ENCODE measurements at places on chromosomes 6 and 20.

GRCh38 chr6:15326067-15326614 lies 80.3 kb downstream of the JARID2 start:
- DNase-seq, result no peak
- no peaks in the 10 kb centered on the region for H3K27me3 ChIP-seq

- peak; percentile 43 for DNase-seq
- no peaks in the 10 kb centered on the region for H3K27me3 ChIP-seq
- peak overlapping the region; percentile 19 for H3K4me3 ChIP-seq
- peak overlapping the region; percentile 91 for H3K27ac ChIP-seq
Observed at GRCh38 chr6:193773-194310, 98.4 kb upstream of the DUSP22 start.

- no peak for DNase-seq
- no peak overlapping the region for H3K27ac ChIP-seq
- H3K4me1 ChIP-seq, result peaks cover 18% of the 10 kb centered on the region
- H3K36me3 ChIP-seq, result no peaks in the 10 kb centered on the region
Observed at GRCh38 chr6:43798688-43799444, 28.9 kb downstream of the VEGFA start.

GRCh38 chr6:15065261-15065989 lies 180.4 kb upstream of the JARID2 start:
- H3K4me1 ChIP-seq, result no peaks in the 10 kb centered on the region
- no peak for DNase-seq
- H3K27me3 ChIP-seq, result no peaks in the 10 kb centered on the region

- no peak for DNase-seq
- no peaks in the 10 kb centered on the region for H3K36me3 ChIP-seq
- H3K27me3 ChIP-seq, result peaks cover 50% of the 10 kb centered on the region
- H3K4me1 ChIP-seq, result no peaks in the 10 kb centered on the region
- H3K4me3 ChIP-seq, result no peak overlapping the region
Observed at GRCh38 chr20:2542361-2542760, 6.0 kb downstream of the TMC2 start.

- peaks cover 8% of the 10 kb centered on the region for H3K4me1 ChIP-seq
- no peak overlapping the region for H3K4me3 ChIP-seq
- peaks cover 5% of the 10 kb centered on the region for H3K36me3 ChIP-seq
- H3K27me3 ChIP-seq, result no peaks in the 10 kb centered on the region
- no peak overlapping the region for H3K27ac ChIP-seq
Observed at GRCh38 chr6:14258695-14259593, 141.4 kb downstream of the CD83 start.

DNA sequence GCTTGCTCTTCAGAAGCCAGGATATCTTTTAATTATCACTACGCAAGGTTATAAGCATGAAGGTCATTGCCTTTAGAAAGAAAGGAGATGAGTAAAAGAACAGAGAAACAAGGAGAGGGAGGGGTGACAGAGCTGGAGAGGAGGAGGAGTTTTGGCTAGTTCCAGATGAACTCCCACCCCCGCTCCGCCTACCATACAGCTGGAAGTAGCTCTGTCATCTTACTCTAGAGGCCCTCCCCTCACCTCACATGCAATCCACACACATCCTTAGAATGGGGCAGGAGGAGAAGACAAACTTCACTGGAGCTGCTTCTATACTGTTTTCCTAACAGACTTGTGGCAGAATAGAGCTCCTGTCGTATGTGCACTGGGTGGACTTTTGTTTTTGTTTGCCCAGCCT lies 144.7 kb downstream of the SCML4 start:
- no peak for DNase-seq
- peaks cover 12% of the 10 kb centered on the region for H3K27me3 ChIP-seq
- H3K4me3 ChIP-seq, result no peak overlapping the region
- no peaks in the 10 kb centered on the region for H3K36me3 ChIP-seq

DNA sequence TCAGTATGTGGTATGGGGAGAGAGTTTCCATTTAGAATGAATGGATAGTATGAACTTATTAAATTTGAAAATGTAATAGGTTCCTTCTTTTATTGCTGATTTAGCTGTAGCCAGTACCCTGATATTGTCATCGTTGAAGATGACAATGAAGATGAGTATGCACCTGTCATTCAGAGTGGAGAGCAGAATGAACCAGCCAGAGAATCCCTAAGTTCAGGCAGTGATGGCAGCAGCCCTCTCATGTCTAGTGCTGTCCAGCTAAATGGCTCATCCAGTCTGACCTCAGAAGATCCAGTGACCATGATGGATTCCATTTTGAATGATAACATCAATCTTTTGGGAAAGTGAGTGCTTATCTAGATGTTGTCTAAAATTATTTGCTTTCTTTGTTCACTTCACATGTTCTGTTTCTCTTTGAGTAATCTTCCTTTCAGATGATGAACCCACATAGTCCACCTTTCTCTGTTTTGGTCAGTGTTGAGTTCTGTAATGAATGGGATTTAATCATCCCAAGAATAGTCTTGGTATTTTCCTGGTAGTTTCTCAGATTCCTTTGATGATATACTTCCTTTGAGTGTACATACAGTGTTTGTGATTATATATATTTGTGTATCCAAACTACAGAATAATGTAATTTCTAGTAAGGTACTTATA lies 23.3 kb downstream of the HSF2 start:
- H3K4me3 ChIP-seq, result no peak overlapping the region
- no peaks in the 10 kb centered on the region for H3K27me3 ChIP-seq
- no peak for DNase-seq
- peaks cover 2% of the 10 kb centered on the region for H3K4me1 ChIP-seq

DNA sequence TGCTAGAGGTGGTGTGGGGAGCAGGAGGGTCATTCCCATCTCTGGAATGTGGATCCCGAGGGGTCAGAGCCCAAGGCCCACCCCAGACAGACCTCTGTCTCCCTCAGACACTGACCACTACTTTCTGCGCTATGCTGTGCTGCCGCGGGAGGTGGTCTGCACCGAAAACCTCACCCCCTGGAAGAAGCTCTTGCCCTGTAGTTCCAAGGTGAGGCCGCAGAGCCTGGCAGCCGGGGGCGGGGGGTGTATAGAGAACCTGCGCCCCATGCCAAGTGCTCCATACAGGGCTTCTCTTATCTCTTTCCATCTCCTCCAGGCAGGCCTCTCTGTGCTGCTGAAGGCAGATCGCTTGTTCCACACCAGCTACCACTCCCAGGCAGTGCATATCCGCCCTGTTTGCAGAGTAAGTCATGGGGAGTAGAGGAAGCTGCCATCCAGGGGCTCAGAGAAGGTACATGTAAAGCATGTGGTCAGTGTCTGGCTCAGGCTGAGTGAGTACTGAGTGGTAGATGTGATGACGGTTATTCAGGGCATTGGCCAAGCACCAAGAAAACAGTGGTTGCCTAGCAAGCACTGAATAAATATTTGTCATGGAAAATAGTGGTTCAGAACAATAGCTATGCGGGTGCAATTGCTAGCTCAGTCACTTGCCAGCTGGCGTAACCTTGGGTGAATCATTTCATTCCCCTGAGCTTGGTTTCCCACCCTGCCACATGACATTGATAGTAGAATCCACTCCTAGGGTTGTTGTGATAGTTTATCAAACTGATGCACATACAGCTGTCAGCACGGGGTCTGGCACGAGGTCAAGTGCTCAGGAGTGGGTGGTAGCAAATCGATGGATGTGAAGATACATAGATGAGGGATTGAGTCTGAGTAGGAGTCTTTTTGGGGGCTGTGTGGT lies 3.5 kb downstream of the PIGT start:
- H3K4me1 ChIP-seq, result peaks cover 34% of the 10 kb centered on the region
- H3K4me3 ChIP-seq, result no peak overlapping the region
- DNase-seq, result no peak
- peaks cover 36% of the 10 kb centered on the region for H3K36me3 ChIP-seq
- H3K27me3 ChIP-seq, result no peaks in the 10 kb centered on the region
- peak overlapping the region; percentile 15 for H3K27ac ChIP-seq

DNA sequence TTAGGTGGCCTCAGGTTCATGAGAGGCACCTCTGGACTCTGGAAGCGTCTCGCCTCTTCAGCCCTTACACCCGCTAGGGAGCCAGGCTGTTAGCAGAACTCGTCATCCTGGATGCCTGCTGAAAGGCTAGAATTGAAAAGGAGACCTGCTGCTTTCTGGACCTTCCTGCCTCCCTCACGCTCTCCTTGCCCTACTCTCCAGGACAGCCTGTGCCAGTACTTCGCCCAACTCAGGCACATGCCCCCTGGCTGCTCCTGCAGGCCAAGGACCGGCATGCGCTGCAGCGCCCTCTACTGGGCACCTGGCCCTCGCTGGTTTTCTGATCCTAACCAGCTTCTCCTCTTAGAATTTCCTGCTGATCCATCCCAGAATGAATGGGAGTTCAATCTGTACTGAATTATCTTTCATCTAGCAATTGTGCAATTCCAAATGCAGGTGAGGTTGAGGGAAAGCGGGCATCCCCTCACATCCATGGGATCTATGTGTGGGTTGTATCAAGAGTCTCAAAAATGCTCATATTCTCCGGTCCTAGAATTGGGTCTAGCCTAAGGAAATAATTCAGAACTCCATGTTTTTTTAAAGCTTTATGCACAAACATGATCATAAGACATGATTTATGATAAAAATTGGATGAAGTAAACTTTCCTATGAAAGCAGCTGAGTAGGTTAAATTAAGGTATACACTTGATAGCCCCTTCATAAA lies 78.0 kb downstream of the PTPN1 start:
- peak; percentile 78 for DNase-seq
- no peak overlapping the region for H3K4me3 ChIP-seq
- no peaks in the 10 kb centered on the region for H3K4me1 ChIP-seq
- H3K36me3 ChIP-seq, result peaks cover 30% of the 10 kb centered on the region

GRCh38 chr6:131960371-131961133 lies 9.4 kb upstream of the CCN2 start:
- no peaks in the 10 kb centered on the region for H3K27me3 ChIP-seq
- H3K36me3 ChIP-seq, result no peaks in the 10 kb centered on the region
- no peak overlapping the region for H3K27ac ChIP-seq
- no peak for DNase-seq

DNA sequence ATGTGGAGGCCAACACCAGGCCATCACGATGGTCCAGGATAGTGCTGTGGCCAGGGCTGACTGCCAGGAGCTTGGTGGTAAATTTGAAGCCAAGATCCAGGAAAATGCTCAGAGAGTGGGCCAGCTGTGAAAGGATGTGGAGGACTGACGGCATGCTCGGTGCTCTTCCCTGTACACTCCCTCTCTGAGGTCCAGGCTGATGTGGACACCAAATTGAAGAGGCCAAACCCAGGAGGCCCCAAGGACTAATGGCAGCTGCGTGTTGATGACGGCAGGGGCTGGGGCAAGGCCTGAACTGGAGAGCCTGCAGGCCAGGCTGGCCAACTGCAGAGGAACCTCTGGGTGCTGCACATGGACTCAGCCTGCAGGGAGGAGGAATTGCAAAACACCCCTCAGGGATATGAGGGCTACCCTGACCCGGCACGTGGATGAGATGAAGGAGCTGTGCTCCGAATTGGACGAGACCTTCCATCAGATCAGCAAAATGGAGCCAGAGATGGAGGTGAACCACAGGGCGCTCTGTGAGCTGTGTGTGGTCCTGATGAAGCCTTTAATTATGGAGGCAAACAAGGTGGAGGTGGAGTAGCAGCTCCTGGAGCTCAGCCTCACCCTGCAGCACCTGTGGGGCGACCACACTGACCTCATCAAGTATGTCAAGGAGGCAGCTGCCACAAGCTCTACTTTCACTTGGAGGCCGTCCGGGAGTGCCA lies 6.9 kb upstream of the RAET1E start:
- H3K4me3 ChIP-seq, result no peak overlapping the region
- H3K27ac ChIP-seq, result no peak overlapping the region
- no peak for DNase-seq

GRCh38 chr6:135537741-135538301 lies 40.3 kb upstream of the AHI1 start:
- peak; percentile 27 for DNase-seq
- H3K4me3 ChIP-seq, result no peak overlapping the region
- peak overlapping the region; percentile 16 for H3K27ac ChIP-seq
- H3K4me1 ChIP-seq, result peaks cover 31% of the 10 kb centered on the region
- no peaks in the 10 kb centered on the region for H3K36me3 ChIP-seq

GRCh38 chr20:1654996-1655395 lies 2.6 kb downstream of the SIRPG start:
- no peak for DNase-seq
- H3K36me3 ChIP-seq, result peaks cover 65% of the 10 kb centered on the region
- H3K27ac ChIP-seq, result peak overlapping the region; percentile 82
- H3K4me3 ChIP-seq, result peak overlapping the region; percentile 80

GRCh38 chr6:31474871-31475286 lies 23.1 kb upstream of the MICB start:
- no peak overlapping the region for H3K27ac ChIP-seq
- no peak overlapping the region for H3K4me3 ChIP-seq
- H3K27me3 ChIP-seq, result no peaks in the 10 kb centered on the region
- DNase-seq, result peak; percentile 22
- peaks cover 13% of the 10 kb centered on the region for H3K36me3 ChIP-seq
- peaks cover 27% of the 10 kb centered on the region for H3K4me1 ChIP-seq

GRCh38 chr6:107030151-107030550 lies 2.2 kb downstream of the MTRES1 start:
- H3K36me3 ChIP-seq, result peaks cover 19% of the 10 kb centered on the region
- peak overlapping the region; percentile 99 for H3K4me3 ChIP-seq
- peaks cover 32% of the 10 kb centered on the region for H3K4me1 ChIP-seq
- DNase-seq, result no peak
- no peak overlapping the region for H3K27ac ChIP-seq
- no peaks in the 10 kb centered on the region for H3K27me3 ChIP-seq

DNA sequence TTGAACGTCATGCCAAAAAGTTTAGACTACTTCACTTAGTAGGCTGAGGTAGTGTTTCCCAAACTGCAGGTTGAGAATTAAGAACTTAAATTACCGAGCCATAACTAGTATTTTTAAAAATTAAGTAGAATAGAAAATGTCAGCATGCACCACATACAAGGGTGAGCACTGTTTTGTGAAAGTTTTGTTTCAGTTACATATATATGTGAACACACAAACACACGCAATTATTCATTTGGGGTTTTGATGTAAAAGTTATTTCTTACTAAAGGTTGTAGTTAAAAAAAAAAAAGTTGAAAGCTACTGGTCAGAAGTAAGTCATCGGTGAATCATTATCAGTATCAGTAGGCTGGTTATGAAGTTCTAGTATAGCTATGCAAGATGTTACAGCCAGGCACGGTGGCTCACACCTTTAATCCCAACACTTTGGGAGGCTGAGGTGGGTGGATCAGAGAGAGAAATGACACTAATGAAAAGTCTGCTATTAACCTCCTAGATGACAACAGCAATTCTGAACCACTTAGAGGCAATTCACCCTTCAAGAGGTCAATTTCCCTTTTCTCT lies 24.1 kb downstream of the FASTKD5 start:
- peaks cover 8% of the 10 kb centered on the region for H3K4me1 ChIP-seq
- no peaks in the 10 kb centered on the region for H3K27me3 ChIP-seq
- no peak for DNase-seq
- H3K36me3 ChIP-seq, result peaks cover 3% of the 10 kb centered on the region

DNA sequence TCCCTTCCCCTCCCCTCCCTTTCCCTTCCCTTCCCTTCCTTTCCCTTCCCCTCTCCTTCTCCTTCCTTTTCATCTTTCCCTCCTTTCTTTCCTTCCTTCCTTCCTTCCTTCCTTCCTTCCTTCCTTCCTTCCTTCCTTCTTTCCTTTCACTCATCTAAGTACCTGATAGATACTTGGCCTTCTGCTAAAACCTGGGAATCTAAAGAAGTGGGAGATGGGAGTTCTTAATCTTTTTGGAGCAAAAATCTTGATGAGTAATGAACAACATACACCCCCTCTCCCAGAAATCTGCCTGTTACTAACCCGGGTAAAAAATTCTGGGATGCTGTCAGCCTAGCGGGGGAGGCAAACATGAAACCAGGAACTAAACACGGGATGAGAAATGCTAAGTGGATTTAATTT lies 100.7 kb downstream of the VEGFA start:
- no peaks in the 10 kb centered on the region for H3K36me3 ChIP-seq
- no peaks in the 10 kb centered on the region for H3K4me1 ChIP-seq
- H3K27ac ChIP-seq, result no peak overlapping the region
- H3K27me3 ChIP-seq, result no peaks in the 10 kb centered on the region
- no peak for DNase-seq

- H3K4me3 ChIP-seq, result no peak overlapping the region
- H3K4me1 ChIP-seq, result peaks cover 18% of the 10 kb centered on the region
- peaks cover 37% of the 10 kb centered on the region for H3K36me3 ChIP-seq
- H3K27ac ChIP-seq, result no peak overlapping the region
Observed at GRCh38 chr6:8059129-8059528, 5.1 kb downstream of the BLOC1S5 start.

Measured in activated CD4-positive, alpha-beta T cell treated with anti-CD3 and anti-CD28 coated beads, Interleukin-2, amount 10 ng/mL, durations not matched to agents 7 days and 5 days (primary cell).